Panc1 (cell line): ENCODE measurements at places on chromosomes 3 and 15.

- DNase-seq: peak; percentile 73
Observed at GRCh38 chr3:12194209-12194608, 35.5 kb upstream of the TIMP4 start.

GRCh38 chr15:83114856-83115255 is 7.4 kb downstream of the TM6SF1 start:
- DNase-seq: no peak

DNA sequence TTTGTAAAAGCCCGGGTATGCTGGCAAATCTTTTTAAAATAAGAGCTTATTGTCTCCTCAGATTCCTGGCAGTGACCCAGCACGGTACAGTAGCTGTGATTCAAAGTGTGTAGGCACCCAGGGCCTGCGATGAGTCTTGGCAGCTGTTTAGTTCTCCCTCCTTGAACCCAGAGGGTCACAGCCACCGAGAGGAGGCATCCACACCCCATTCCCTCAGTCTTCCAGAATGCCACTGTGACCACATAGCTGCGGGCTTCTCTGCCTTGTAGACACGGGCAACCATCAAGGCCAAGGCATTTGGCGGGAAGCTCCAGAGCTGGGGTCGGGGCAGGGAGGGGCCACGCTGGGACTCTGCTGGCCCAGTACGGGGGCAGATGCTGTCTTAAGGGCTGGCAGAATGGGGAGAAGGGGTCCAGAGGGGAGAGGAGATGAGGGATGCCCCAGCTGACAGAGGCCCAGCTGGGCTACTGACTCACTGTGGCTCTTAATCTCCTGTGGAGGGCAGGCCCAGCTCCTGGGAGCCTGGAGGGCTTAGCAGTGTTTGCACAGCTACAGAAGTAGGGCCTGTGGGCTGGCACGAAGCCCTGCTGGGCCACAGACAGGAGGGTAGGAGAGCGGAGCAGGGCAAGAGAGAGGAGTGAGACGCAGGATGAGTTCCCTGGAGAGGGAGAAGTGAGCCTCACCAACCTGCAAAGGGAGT is 68.8 kb upstream of the DLG1 start:
- no peak for DNase-seq

DNA sequence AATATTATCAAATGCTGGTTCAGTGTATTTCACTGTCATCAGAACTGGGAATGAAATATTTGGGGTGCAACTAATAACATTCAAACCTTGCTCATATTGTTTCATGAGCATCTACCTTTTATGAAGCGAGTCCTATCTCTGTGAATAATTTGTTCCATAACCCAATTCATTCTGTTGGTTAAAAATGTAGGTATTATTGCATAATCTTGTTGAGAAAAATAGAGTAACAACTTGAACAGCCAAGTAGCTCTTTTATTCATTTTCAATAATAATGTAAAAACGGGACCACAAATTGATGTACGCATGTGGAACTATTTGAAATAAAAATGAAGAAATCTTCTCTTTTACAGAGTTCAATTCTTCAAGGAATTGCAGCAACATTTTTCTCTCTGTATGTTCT is 30.1 kb upstream of the TBC1D5 start:
- DNase-seq: no peak

DNA sequence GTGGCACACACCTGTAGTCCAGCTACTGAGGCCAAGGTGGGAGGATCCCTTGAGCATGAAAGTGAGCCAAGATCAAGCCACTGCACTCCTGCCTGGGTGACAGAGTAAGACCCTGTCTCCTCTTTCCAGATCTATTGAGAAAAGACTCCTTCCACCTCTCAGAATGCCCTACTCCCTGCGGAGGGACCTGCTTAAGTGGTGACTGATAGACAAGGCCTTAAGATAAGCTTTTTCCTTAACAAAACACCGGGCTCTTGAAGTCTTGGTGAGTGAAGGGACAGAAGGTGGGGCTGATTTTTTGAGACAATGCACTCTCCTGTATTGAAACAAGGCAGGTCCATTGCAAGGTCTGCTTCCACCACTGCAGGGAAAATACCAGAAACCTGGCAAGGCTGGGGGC is 338.4 kb upstream of the FRG2C start:
- DNase-seq: no peak

DNA sequence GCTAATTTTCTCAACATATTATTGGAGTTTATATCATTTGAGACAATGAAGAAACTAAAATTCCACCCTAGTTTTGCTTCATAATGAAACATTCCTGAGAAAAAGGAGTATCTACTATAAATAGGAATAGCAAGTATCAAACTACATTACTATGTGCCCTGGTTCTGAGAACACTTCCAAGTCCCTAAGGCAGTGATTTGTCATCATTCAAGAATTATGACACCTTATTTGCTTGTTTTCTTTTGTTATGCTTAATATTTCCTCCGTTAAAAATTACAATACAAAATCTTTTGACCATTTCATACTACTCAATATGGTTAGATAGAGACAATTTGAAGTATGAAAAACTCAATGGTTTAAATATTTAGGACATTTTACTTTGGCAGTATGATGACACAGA is 707.8 kb upstream of the GOLIM4 start:
- no peak for DNase-seq

DNA sequence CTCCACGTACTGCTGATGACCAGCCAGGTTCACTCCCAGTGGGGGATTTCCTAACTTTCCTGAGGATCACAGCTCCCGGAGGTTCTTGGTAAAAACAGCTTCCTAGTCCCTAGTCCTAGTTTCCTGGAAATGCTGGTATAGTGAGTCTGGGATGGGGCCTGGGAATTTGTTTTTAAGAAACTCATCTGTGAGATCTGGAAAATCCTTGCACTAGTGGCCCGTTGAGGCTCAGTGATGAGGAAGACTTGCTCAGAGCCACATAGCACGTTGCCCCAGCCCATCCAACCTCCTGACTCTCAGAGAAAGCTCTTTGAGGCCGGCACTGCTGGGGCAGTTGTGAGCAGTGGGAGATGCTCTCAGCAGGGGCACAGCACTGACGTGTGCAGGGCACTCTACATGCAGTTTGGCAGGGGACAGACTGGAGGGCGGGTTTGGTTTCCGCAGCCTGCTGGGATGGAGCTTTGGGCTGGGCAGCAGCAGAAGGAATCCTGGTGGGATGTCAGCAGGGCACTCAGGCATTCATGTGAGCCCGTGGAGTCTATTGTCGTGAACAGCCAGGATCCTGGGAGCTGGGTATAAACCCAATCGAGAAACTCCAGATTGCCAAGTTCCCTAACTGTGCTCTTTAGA is 31.6 kb downstream of the SAXO2 start:
- DNase-seq: no peak

GRCh38 chr3:64848822-64849221 is 161.0 kb upstream of the ADAMTS9 start:
- no peak for DNase-seq

DNA sequence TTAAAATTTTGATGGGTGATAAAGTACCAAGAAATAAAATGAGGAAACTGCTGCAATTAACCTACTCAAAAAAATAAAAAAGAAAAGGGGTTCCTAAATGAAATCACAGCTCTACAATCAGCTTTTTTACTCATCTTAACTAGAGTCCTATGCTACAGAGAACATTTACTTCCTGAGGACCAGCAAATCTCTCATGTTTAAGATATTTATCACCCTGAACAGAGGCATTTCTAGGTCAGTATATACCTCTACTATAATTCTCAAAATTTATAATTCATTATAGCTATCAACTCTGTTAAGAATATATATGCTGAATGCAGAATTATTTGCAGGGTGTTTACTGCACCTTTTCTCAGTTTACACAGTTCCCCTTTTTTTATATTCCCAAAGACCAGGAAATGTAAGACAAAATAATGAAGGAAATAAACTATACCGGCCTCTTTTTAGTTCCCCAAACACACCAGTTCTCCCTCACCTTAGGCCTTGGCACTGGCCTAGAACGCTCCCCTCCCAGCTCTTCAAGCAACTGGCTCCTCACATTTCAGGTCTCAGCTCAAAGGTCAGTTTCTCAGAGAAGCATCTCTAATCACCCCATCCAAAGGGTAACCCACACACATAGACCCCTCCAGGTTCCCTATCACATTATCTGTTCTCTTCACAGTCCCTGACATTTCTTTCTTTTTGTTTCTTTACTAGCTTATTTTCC is 71.1 kb downstream of the LRRFIP2 start:
- DNase-seq: no peak
